ENCODE measurements at places on chromosomes 5 and 9.

GRCh38 chr9:121773286-121773953, 122.0 kb downstream of the DAB2IP start:
- no peak for DNase-seq

GRCh38 chr9:93613791-93614190, 37.4 kb downstream of the PHF2 start:
- DNase-seq = no peak

GRCh38 chr9:96509848-96510247, 59.9 kb downstream of the HABP4 start:
- DNase-seq = no peak

DNA sequence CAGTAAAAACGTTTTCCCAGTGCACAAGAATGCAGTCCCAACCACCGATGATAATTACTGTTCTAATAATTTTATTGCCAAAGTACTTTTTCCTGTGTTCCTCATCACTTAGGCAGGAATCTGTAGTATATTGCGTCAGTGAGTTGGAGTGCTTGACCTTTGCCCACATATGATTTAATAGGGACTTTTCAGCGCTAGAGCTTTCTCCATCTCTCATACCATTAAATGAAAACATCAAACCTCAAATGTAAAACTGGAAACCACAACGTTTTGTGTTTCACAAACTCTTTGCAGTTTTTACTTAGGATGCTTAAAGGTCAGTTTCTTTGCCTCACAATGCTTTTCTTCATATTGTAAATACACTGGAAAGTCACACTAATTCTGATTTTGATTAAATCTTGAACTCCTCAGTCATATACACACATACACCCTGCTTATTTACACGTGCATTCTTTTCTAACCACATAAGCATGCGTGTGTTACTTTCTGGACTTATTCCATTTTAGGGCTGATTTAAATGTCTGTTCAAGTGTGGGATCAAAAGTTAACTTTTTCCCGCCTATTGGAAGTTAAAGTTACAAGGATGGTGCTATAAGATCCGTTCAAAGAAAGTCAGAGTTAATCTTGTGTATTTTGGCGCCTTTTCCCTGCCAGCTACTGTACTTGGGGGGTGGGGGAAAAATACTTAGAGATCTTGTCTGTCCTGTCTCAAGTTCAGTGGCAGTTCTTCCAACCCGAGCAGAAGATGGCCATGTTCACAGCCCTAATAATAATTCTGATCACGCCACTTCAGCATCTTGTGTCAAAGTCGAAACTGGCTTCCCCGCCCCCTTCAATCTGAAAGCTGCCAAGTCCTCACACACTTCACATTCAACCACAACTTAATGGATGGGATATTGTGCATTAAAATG, 6.6 kb upstream of the NFIB start:
- DNase-seq = peak; percentile 72

GRCh38 chr5:135829681-135830383, 4.6 kb upstream of the SLC25A48 start:
- peak; percentile 80 for DNase-seq

DNA sequence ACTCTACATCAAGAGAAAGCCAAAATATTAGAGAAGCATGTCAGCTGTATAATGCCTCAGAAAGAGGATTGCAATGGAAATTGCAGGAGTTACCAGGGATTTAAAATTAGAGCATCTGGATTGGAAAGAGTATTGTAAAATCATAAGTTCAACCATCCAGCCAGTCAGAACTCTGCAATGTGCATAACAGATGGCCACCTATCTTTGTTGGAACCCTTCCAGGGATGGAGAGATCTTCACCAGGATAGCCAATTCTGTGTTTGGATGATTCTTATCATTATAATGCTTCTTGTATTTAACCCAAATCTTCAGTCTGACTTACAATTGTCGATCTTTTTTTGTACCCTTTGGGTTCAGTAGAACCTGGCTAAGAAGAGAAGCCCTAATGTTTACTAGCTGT, 164.4 kb downstream of the TLR4 start:
- DNase-seq = no peak

- no peak for DNase-seq
Measured at GRCh38 chr5:136034492-136034891, 5.7 kb downstream of the TGFBI start.

DNA sequence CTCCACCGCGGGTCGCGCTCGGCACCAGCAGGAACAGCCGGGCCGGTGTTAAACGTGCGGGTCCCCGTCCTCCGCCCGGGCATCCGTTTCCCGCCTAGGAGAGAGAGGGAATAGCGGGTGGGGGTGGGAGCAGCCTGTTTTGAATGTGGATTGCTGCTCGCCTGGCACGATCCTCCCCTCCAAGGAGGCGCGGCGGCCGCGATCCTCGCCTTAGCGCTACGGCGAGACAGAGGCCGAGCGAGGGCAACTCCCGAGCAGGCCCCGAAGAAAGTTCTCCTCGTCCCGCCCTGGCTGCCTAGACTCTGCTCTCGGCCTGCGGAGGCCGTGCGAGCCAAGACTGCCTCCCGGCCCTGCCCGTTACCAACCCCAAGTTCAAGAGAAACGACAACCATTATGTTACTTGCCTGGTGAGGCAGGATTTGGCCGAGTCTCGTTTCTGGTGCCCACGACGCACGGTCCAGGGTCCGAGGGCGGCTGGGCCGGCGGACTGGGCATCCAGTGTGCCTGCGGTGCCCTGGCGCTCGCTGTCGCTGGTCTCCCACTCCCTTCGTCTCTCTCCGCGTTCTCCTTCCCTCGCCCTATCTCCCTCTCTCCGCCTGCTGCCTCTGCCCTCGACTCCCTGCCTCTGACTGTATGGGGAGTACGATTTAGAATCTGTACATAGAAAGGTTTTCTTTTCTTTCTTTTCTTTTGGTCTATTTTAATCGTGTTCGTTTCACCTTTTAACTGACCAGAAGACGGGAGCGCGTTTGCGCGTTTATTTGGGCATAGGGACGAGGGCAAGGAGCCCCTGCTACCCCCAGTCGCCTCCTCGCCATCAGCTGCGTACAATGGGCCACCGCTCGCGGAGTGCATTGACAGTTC, 724 bp downstream of the NR2F1-AS1 start:
- peak; percentile 73 for DNase-seq

- no peak for DNase-seq
Measured at GRCh38 chr9:135743546-135744332, 41.8 kb downstream of the KCNT1 start.

DNA sequence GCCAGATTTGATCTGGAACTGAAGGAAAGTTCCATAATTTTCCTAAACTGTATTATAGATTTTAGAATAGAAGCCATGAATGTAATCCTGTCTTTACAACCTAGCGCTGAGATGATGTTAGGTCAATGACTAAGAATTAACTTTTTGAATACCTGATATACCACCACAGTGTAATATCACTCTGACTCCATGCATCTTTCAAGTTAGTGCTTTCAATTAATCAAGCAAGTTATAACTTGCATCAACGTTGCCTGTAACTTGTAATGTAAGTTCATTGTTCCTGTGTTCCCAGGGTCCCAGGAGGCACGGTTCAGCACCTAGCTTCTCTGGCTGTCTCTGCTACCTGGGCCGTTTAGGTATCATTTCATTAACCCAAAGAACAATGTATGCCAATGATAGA, 139.3 kb downstream of the CSNK1G3 start:
- DNase-seq = no peak

- DNase-seq = no peak
Measured at GRCh38 chr5:141101059-141101458, 786 bp downstream of the PCDHB3 start.

DNA sequence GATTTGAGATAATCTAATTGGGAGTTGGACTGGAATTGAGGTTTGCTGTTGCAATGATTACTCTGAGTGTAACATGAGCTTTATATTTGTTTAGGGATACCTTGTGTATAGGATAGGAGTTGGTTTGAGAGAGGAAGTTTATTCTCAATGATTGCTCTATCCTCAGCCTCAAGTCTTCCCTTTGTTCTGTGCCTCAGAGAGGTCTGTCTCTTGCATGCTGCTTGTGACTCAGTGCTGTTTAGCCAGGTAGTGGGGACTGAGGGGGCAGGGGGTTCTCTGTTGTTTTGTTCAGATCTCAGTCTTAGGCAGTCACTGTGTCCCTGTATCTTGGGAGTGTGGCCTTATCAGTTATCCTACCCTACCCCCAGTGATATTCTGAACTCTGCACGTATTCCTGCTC, 192.1 kb downstream of the SPATA31D1 start:
- DNase-seq = no peak

DNA sequence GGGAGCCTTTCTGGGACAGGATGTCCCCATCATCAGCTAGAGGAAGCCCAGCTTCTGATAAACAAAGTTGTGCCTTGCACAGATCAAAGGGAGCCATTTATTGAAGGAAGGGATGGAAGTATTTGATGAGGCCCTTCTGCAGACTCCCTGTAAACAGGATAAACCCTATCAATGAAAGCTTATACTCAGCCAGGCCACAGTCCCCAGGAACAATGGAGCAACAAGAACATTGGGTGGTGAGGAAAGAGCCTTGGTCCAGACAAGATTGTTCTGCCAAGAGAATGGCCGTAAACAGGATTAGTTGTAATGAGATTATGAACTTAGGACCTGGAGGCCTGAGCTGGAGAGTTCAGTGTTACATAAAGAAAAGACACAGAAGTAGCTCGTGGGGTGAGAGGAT, 40.5 kb upstream of the LIFR start:
- no peak for DNase-seq

- no peak for DNase-seq
Measured at GRCh38 chr9:68637020-68637419, 68.0 kb upstream of the PIP5K1B start.

GRCh38 chr9:77981332-77981731, 50.3 kb downstream of the GNAQ start:
- DNase-seq = no peak

- no peak for DNase-seq
Measured at GRCh38 chr9:117906763-117907162, 202.6 kb downstream of the TLR4 start.

DNA sequence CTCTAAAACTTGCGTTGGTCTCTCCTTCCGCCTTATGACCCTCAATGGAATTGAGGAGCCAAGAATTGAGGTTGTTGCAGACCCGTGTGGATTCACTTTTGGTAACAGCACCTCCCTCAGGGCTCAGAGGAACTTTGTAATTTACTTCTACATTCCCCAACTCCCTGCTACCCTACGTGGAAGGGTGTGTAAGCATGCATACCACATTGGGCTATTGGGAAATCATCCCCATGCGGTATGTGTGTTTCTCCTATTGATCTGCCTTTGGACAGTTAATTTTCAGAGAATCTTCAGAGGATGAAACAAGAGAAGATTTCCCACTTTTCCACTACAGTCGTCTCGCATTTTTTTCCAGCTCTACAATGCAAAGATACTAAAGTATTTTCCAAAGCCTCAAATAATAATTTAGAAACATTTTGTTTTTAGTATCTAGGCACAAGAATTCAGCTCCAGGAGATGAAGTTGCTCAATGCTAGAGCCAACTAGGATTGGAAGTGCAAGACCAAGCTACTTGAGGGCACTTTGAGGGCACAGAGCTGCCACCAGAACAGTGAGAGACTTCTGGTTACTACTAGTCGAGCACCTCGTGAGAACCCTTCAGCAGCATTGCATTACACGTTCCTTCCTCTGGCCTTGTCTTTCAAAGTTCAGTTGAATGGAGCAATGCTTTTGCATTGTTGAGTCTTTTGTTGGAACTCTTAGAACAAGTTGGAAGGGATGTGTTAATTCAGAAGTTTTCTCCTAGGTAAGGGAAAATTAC, 3.4 kb downstream of the C1QTNF3 start:
- no peak for DNase-seq

GRCh38 chr5:170330568-170331054, 33.0 kb upstream of the LCP2 start:
- no peak for DNase-seq

- DNase-seq = no peak
Measured at GRCh38 chr5:34970552-34970951, 41.2 kb downstream of the DNAJC21 start.

- no peak for DNase-seq
Measured at GRCh38 chr5:6338135-6338534, 40.2 kb downstream of the MED10 start.

DNA sequence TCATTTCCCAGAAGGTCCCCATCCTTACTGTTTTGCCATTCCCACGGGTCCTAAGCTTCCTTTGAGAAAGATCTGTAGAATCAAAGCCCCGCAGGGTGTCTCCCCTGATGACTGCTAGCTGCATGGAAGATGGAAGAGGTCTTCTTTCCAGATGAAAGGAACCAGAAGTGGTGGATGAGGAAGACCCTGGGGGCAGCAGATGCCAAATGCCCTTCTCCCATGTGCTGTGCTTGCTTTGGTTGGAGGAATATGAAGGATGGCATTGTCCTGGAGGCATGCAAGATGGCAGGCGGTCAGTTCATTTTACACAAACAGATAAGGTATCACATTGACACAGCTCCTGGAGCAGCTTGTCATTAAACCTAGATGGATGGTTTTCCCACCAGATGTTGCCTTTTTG, 25.8 kb upstream of the CER1 start:
- no peak for DNase-seq
